Cardiac atrium fibroblast (primary cell): ENCODE measurements at places on chromosomes 7 and 10. TPM values are rescaled to one million over a fixed set of nuclear protein-coding genes. Genes with fewer than 3 reads are reported as not detected.

EEPD1 gene
- under 0.01 TPM in 1 of 2 replicates, not detected in the other for total RNA-seq

TMEM178B gene
- under 0.01 TPM in 1 of 2 replicates, not detected in the other for total RNA-seq

ATOH7 gene
- not detected in 2 replicates for total RNA-seq

TMEM209 gene
- total RNA-seq: 7.6 and 8.5 TPM in 2 replicates

KEL gene
- 0.49 TPM in 1 of 2 replicates, not detected in the other for total RNA-seq

MAGI2 gene
- total RNA-seq: 0.81 and 1.3 TPM in 2 replicates

TBXAS1 gene
- total RNA-seq: 7.4 and 8.6 TPM in 2 replicates

CDHR3 gene
- total RNA-seq: 1.4 and 2.3 TPM in 2 replicates

GRID1 gene
- total RNA-seq: not detected in 2 replicates

ZNF282 gene
- total RNA-seq: 18.2 and 20.1 TPM in 2 replicates

GBF1 gene
- total RNA-seq: 40.6 and 51.2 TPM in 2 replicates

FRAT2 gene
- total RNA-seq: 2.9 and 7.6 TPM in 2 replicates

CPED1 gene
- 10.5 and 11.4 TPM in 2 replicates for total RNA-seq

PNLIPRP2 gene
- not detected in 2 replicates for total RNA-seq

PLAC9 gene
- total RNA-seq: 89.7 and 128 TPM in 2 replicates

NPM3 gene
- total RNA-seq: 58.3 and 62.8 TPM in 2 replicates

CPVL gene
- total RNA-seq: not detected in 2 replicates

SPOCK2 gene
- 0.16 and 2.0 TPM in 2 replicates for total RNA-seq

PIK3CG gene
- total RNA-seq: under 0.01 and 1.1 TPM in 2 replicates

CALML5 gene
- not detected in 2 replicates for total RNA-seq

RBM33 gene
- 9.2 and 15.0 TPM in 2 replicates for total RNA-seq

MDH2 gene
- 66.4 and 86.8 TPM in 2 replicates for total RNA-seq

NUTM2E gene
- total RNA-seq: not detected in 2 replicates

POLR2J2 gene
- total RNA-seq: 1.6 TPM in 1 of 2 replicates, not detected in the other

PHYH gene
- total RNA-seq: 17.0 and 18.8 TPM in 2 replicates

HOXA4 gene
- total RNA-seq: not detected in 2 replicates

DLX5 gene
- not detected in 2 replicates for total RNA-seq

VWC2 gene
- total RNA-seq: not detected in 2 replicates

ANXA8 gene
- 0.16 and 0.54 TPM in 2 replicates for total RNA-seq

LIPJ gene
- total RNA-seq: not detected in 2 replicates

SPDYE18 gene
- not detected in 2 replicates for total RNA-seq

LIPM gene
- not detected in 2 replicates for total RNA-seq

PLXDC2 gene
- 2.8 and 2.9 TPM in 2 replicates for total RNA-seq

ACTL6B gene
- total RNA-seq: not detected in 2 replicates

CYP2E1 gene
- not detected in 2 replicates for total RNA-seq

FAM25A gene
- not detected in 2 replicates for total RNA-seq

SPAM1 gene
- not detected in 2 replicates for total RNA-seq

DRGX gene
- total RNA-seq: not detected in 2 replicates

SFXN3 gene
- 38.3 and 42.1 TPM in 2 replicates for total RNA-seq

PPP2R2D gene
- 25.8 and 32.9 TPM in 2 replicates for total RNA-seq

FAM20C gene
- total RNA-seq: 34.5 and 48.3 TPM in 2 replicates

DMTF1 gene
- total RNA-seq: 18.8 and 31.1 TPM in 2 replicates

ASAH2 gene
- total RNA-seq: under 0.01 and 7.3 TPM in 2 replicates

ZNF22 gene
- 11.3 and 12.5 TPM in 2 replicates for total RNA-seq

UCN3 gene
- not detected in 2 replicates for total RNA-seq

CLDN15 gene
- total RNA-seq: 4.7 and 7.0 TPM in 2 replicates

LLCFC1 gene
- total RNA-seq: not detected in 2 replicates

VWDE gene
- not detected in 2 replicates for total RNA-seq
